ENCODE measurements at places on chromosomes 1 and 21. TPM values are rescaled to one million over a fixed set of nuclear protein-coding genes. Genes with fewer than 3 reads are reported as not detected.

Gene CNR2
- 0.47 TPM for total RNA-seq

Gene PLEKHN1
- 3.3 TPM for total RNA-seq

Gene GJA5
- total RNA-seq = not detected

DNA sequence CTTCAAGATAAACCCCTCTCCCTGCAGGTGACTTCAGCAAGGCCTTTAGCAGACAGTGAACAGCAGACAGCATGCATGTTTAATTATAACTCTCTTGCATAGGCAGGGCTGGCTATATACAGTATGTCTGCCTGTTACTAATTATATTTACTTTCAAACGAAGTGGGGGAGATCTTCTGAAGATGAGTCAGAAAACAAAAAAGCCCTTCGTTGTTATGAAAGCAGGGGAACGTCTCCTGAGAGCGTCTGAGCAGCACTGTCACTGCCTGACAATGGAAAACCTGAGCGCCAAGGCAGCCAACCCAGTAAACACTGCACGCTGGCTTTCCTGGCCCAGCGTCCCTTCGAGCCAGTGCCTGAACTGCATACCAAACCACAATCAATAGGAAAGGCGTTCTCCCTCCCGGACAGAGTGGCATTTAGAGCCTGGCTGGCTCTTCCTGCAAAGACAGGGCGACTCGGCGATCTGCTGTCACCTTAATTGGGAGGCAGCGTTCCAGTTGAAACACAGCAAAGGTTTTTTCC lies 54.1 kb downstream of the TOMM20 start:
- no peaks in the 10 kb centered on the region for H3K36me3 ChIP-seq
- peak overlapping the region; percentile 59 for H3K4me3 ChIP-seq
- no peaks in the 10 kb centered on the region for H3K27me3 ChIP-seq
- H3K4me1 ChIP-seq = peaks cover 32% of the 10 kb centered on the region
- peak overlapping the region; percentile 90 for H3K27ac ChIP-seq

DNA sequence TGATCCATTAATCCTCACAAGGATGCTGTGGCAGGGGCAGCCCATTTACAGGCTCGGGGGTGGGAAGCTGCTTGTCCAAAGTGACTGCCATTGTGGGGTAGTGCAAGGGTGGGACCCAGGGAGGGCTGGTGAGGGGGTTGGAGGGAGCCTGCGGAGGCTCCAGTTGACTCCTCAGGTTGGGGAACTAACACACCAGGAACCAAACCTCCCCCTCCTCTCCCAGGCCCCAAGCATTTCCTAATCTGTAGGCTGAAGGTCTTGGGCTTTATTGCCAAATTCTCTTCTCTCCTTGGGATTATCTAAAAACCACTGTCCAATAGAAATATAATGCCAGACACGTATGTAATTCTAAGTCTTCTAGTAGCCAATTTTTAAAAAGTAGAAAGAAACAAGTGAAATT lies 18.2 kb downstream of the IKBKE start:
- H3K27ac ChIP-seq = no peak overlapping the region
- no peak for DNase-seq
- peaks cover 34% of the 10 kb centered on the region for H3K36me3 ChIP-seq
- no peak overlapping the region for H3K4me3 ChIP-seq
- peaks cover 14% of the 10 kb centered on the region for H3K4me1 ChIP-seq

All from activated CD8-positive, alpha-beta memory T cell treated with anti-CD3 and anti-CD28 coated beads, Interleukin-2, amount 10 ng/mL, durations not matched to agents 7 days and 5 days (primary cell).